ENCODE measurements at places on chromosomes 11 and 22.

- no peak for DNase-seq
Observed at GRCh38 chr11:25655636-25656035, 676.3 kb upstream of the ANO3 start.

DNA sequence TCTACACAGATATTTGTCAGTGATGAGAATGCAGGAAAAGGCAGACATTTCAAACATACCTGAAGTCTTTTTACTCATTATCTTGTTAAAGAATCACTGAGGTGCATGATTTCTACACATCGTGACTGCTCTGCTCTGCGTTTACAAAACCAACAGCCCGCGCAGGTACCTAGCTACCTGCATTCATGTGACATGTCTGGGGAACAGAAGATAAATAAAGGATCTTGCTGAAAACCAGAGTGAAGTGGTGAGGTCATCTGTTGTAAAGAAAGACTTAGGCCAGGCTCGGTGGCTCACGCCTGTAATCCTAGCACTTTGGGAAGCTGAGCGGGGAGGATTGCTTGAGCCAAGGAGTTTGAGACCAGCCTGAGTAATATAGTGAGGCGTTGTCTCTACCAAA, 15.7 kb downstream of the ASPHD2 start:
- DNase-seq = no peak

DNA sequence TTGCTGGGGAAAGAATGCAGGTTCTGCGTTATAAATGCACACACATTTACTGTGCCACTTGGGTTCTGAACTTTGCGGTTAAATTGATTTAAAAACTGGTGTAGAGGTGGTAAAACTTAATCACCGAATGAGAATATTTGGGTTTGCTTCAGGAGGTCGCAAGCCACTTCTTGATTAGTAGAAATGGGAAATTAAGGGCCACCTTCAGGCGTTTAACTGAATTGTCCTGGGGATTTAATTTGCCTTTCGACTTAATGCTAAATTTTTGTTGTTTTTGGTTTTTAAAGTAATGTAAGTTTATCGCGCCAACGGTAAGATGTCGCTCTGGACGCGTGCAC, 459 bp upstream of the NCR3LG1 start:
- no peak for DNase-seq

DNA sequence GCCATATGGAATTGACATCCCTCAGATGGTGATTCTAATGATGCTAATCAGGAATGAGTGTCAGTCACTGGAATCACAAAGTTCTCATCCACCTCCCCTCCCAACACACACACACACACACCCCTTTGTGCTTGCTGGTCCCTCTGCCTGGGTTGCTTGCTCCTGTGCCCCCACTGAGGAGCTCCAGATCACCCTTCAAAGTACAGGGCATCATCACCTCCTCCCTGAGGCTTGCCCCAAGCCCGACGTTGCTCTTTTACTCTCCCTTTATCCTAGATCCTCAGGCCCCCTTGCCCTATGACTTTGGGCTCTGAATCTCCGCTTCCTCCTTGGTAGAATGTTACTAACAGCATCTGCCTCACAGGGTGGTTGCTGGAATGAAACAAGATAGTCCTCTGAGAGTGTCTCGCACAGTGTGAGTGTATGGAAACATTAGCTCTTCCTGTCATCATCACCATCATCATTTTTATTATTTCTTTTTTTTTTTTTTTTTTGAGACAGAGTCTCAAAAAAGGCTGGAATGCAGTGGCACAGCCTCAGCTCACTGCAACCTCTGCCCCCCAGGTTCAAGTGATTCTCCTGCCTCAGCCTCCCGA, 3.4 kb downstream of the TOM1 start:
- no peak for DNase-seq

GRCh38 chr11:77636731-77637344, 756 bp downstream of the CLNS1A start:
- DNase-seq = no peak

- DNase-seq = no peak
Observed at GRCh38 chr22:49873228-49873940, 19.7 kb downstream of the ZBED4 start.

DNA sequence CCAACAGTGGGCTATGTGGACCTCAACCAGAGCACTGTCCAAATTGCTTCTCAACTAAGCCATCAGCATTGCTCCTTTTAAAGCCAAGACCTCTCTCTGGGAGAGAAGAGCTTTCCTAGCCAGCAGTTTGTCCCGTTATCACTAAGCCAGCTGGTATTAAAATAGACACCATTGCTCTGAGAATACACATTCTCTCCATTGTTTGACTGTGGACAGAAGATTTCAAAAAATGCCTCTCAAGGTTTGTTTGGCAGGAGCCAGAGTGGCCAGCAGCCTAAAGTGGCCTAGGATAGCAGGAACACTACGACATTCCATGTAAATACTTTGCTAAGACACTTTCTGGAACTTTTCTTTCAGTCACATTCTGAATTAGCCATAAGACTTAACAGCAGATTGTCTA, 41.3 kb downstream of the EIF4ENIF1 start:
- DNase-seq = no peak

DNA sequence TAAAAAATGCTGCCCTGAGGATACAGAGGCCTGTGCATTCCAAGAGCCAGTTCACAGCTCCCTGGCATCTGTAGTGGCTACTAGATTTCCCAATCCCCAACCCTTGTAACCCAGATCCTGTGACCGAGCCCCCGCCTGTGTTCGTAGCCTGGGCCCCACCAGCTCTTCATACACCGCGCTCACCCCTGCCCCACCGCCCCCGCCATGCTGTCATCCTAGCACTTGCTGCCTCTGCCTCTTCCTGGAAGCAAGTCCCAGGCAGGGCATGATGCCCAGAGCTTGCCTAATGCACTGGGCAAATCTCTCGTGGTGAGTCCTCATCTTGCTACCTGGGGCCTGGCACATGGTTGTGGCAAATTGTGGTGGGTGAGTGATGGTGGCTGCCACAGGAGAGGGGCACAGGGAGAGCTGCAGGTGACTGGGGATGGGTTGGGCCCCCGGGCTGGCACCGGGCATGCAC, 7.1 kb downstream of the MGAT3 start:
- DNase-seq = no peak

DNA sequence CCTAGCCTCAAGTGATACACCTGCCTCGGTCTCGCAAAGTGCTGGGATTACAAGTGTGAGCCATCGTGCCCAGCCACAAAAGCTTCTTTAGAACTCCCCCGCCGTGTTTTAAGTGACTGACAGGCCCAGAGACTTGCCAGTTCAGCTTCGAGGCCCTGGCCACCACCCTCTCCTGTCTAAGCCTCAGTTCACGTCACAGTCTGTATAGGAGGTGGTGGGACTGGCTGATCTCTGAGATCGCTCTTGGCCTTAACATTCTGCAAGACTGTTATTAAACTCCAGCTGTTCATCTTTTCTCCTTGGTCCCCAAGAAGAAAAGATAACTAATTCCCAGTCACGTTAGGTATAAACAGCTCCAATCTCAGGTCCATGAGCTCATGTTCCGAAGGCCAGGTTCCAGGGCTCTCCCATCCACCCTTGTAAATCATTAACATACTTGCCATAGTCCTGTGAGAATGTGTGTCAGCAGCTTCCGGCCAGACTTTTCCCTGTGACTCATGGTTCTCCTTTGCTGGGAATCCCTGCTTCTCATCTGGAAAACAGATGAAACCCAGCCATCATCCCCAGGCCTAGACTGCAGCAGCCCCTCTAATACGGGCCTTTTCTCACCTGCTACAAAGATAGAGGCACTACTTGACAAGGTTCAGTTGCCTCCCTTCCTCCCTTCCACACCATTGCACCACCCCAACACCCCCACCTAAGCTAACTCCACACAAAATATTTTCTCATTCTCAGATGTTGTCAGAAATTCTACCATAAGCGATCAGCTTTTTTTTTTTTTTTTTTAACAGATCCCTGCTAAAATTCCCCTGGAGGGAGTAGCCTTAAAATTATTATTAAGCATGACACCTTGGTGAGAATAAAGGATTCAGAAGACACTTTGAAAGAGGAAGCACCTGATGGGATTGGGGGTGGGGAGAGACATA, 5.6 kb upstream of the KIAA0930 start:
- no peak for DNase-seq

DNA sequence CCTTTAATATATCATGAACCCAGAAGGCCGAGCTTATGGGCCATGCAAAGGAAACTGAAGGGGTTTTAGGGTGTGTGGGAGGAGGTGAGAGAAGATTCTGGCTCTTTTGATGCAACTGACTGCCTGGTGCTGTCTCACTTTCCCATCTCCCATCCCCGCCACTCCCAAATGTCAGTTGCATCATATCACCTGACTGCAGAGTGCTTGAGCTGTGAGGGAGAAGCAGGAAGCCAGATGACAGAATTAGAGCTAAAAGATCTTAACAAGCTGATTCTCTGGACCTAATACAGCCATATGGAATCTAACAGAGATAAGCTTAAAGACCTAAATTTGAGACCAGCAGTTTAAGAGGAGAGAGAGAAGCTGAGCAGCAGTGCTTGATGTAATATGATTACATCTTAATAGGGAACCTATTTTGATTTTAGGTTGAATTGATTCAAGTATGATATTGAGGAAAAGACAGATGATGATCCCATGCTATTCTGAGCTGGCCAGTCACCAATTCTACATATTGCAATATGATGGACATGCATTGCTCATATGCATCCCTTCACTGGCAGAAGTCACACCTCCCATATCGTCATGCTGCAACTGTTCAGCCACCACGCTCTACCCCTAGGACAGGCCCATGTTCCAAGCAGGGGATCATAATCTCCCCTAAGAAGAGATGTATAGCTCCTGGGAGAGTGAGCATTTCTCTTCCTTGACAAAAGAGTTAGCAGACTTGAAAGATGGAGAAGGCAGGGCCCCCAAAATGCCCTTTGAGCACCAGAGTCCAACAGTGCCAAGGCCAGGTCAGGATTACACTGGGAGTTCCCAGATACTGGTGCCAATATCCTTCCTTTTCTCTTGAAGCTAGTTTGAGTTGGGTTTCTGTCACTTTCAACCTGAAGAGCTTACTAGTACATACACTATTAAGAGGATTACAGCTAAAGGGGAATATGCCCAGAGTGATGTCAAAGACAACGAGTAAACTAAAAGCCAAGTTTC, 44.9 kb downstream of the PLEKHA7 start:
- no peak for DNase-seq

- no peak for DNase-seq
Observed at GRCh38 chr22:26837784-26838470, 180.5 kb downstream of the MIAT start.

DNA sequence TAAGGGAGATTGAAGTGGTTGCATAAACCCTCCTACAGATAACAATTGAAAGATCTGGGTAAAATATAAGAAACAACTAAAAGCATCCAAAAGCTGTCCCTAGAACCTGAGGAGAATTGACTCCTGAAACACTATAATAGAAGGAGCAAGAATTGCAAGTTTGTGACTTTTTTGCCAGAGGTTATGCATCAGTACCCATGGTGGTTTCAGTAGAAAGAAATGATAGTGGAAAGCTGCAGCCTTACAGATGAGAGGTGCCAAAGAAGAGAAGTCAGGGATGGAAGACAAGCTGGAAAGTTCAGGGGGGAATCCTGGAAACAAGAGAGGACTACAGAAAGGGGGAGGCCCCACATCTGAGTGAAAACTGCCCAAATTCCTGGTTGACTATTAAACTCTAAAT, 80.7 kb downstream of the PACS1 start:
- DNase-seq = no peak

- DNase-seq = no peak
Observed at GRCh38 chr22:49825944-49826602, 1.6 kb downstream of the BRD1 start.

GRCh38 chr22:37208401-37209139, 3.7 kb downstream of the SSTR3 start:
- DNase-seq = no peak

DNA sequence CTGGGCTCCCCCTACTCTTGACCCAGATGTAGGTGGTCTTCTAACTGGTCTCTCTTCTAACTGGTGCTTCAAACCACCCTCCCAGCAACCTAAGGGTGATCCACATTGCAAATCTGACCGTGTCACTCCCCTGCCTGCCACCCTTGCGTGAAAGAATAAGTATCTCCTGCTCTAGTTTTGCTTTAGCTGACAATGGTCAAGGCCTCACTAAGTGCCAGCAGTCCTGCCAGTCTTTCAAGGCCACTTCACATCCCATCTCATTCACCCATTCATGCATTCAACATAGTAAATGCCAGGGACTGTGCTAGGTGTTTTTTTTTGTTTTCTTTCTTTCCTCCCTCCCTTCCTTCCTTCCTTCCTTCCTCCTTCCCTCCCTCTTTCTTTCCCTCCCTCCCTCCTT, 2.3 kb upstream of the KCTD17 start:
- no peak for DNase-seq

DNA sequence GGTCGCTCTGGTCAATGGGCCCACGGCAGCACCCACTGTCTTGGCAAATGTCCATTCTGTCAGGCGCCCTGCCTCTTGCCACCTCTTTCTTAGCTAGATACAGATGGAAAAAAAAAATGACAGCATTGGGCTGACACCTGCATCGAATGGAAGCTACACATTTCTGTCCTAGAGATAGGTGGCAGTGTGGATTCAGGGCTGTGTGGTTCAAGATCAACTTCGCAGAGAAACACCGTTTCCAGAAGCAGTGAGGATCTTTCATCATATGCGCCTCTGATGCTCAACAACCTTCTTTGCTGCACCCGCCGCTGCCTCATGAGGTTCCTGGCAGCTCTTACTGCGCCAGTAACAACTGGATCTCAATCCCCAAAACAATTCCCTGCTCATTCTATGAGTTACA, 236.3 kb downstream of the KIRREL3 start:
- DNase-seq = no peak

Measured in caudate nucleus (tissue), 63 donors.